Activated T-cell treated with anti-CD3 and anti-CD28 coated beads, Interleukin-2, amount 50 U/mL, for 72 hours (primary cell): ENCODE measurements at places on chromosomes 7 and 10. TPM values are rescaled to one million over a fixed set of nuclear protein-coding genes. Genes with fewer than 3 reads are reported as not detected.

DNA sequence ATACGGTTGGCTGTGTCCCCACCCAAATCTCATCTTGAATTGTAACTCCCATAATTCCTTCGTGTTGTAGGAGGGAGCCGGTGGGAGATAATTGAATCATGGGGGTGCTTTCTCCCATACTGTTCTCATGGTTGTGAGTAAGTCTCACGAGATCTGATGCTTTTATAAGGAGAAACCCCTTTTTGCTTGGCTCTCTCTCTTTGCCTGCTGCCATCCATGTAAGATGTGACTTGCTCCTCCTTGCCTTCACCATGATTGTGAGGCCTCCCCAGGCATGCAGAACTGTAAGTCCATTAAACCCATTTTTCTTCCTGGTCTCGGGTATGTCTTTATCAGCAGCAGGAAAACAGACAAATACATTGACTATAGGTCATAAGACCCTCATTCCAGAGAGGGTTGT lies 15.9 kb upstream of the ST8SIA6 start:
- H3K27me3 ChIP-seq, result peaks cover 22% of the 10 kb centered on the region
- H3K4me3 ChIP-seq, result no peak overlapping the region
- H3K4me1 ChIP-seq, result peaks cover 12% of the 10 kb centered on the region
- no peaks in the 10 kb centered on the region for H3K36me3 ChIP-seq

DNA sequence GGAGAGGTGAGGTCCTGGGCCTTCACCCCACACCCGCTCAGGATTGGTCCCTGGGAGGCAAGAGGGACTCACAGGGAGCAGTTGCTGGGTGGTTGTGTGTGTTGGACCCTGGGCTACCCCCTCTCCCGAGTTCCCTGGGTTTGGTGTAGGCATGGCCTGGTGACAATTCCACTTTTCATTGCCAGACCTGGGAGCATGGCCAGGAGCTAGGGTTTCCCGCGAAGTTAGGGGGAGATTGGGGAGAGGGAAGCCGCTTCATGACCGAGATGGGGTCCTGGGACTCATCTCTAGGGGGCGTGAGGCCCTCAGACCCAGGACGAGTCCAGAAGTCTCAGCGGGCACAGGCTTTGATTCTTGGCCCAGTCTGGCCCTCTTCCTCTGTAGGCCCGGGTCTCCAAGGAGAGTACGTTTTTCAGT lies 606 bp downstream of the PALD1 start:
- peaks cover 52% of the 10 kb centered on the region for H3K4me1 ChIP-seq
- no peak for DNase-seq
- peaks cover 27% of the 10 kb centered on the region for H3K27me3 ChIP-seq
- no peak overlapping the region for H3K27ac ChIP-seq
- H3K36me3 ChIP-seq, result peaks cover 2% of the 10 kb centered on the region
- peak overlapping the region; percentile 68 for H3K4me3 ChIP-seq

TMEM176A gene
- total RNA-seq, result 0.30 TPM

- H3K4me1 ChIP-seq, result no peaks in the 10 kb centered on the region
- no peak for DNase-seq
- H3K27me3 ChIP-seq, result peaks cover under 1% of the 10 kb centered on the region
- no peak overlapping the region for H3K4me3 ChIP-seq
Observed at GRCh38 chr7:103967401-103967800, 22.1 kb downstream of the RELN start.

BTBD16 gene
- total RNA-seq, result not detected

- H3K4me3 ChIP-seq, result no peak overlapping the region
- no peak for DNase-seq
- H3K4me1 ChIP-seq, result no peaks in the 10 kb centered on the region
- H3K36me3 ChIP-seq, result no peaks in the 10 kb centered on the region
- H3K27me3 ChIP-seq, result no peaks in the 10 kb centered on the region
Observed at GRCh38 chr7:66474441-66474840, 154.2 kb upstream of the KCTD7 start.

DNA sequence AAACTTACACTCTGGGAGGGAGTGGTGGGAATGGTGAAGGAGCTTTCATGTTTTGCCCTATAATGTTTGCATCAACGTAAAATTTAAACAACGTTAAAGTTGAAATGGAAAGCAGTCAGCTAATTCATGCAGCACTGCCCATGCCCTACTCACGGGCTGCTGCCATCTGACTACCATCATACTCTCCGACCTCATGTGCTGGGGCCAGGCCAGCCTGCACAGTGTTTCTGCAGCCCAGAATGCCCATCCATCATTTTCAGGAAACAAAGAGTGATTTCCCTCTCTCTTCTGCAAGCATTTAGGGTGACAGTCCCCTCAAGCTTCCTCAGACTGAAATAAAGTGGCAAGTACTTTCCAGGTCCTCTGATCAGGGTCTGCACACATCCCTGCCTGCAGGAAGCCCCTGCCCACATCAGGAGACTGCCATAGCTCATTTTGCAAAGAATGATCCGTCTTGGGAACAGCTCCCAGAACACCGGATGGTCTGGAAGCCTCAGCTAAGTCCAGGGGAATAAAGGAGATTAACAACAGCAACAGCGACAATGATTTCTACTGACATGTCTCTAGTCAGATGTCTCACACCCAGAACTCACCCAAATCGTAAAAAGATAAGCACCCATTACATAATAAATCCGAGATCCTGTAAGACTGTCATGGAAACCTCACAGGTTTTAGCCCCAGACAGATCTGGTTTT lies 40.3 kb downstream of the ARHGAP22 start:
- H3K4me1 ChIP-seq, result no peaks in the 10 kb centered on the region
- H3K36me3 ChIP-seq, result no peaks in the 10 kb centered on the region
- no peak overlapping the region for H3K27ac ChIP-seq
- H3K27me3 ChIP-seq, result no peaks in the 10 kb centered on the region
- DNase-seq, result no peak

DNA sequence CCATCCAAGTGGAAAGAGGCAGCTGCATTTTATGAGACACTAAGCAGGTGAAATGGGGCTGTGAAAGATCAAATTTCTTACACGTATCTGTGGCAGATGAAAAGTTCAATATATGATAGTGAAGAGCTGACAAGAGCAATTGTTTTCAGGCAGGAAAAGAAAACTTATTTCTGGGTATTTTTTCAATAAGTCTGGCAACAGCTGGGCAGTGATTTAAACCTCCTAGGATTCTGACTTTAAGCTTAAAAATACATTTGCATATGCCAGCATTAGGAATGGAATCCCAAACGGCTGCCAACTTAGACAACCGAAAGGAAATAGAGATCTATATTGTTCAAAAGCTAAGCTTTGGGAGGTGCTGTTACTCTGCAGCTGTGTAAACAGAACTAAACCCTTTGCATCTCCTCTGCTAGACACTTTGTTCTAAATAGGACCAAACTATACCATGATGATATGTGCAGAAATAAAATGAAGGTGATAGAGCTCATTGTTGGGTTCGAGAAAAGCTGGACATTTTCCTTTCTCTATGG lies 26.1 kb downstream of the DYNC1I1 start:
- H3K36me3 ChIP-seq, result no peaks in the 10 kb centered on the region
- DNase-seq, result no peak
- H3K4me3 ChIP-seq, result no peak overlapping the region
- H3K4me1 ChIP-seq, result no peaks in the 10 kb centered on the region
- H3K27me3 ChIP-seq, result peaks cover 30% of the 10 kb centered on the region
- H3K27ac ChIP-seq, result no peak overlapping the region

SGCE gene
- 1.6 TPM for total RNA-seq

HIF1AN gene
- total RNA-seq, result 52.8 TPM

DNA sequence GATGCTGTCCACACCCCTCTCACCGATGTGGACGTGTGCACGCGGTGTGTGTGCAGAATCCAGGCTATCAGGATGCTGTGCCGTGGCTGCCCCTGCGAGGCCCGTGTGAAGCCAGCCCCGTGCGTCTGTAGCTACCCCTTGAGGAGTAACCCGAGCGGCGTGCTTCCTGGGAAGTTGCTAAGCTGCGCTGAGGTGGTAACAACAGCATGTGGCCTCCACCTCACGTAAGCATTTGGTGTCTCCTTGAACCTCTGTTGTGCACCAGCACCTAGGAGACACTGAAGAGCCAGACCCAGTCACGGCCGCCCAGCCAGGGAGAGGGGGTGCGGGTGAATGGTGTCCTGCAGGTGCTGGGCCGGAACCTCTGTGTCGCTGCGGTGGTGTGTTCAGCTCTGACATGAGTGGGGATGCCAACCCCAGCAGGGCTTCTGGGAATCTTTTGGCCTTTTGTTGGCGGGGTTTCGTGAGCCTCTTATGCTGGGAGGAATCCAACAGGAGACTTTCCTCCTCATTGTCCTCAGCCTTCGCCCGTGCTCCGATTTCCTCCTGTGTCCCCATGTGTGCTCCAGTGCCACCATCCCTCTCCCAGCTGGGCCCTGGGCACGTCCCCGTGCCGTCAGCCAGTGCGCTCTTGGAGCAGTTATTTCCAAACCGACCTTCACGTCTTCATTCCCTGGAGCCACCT lies 60.4 kb downstream of the DNAJB6 start:
- no peak for DNase-seq
- H3K27ac ChIP-seq, result no peak overlapping the region
- H3K27me3 ChIP-seq, result no peaks in the 10 kb centered on the region
- H3K4me3 ChIP-seq, result no peak overlapping the region

TMEM139 gene
- total RNA-seq, result 1.3 TPM

DNA sequence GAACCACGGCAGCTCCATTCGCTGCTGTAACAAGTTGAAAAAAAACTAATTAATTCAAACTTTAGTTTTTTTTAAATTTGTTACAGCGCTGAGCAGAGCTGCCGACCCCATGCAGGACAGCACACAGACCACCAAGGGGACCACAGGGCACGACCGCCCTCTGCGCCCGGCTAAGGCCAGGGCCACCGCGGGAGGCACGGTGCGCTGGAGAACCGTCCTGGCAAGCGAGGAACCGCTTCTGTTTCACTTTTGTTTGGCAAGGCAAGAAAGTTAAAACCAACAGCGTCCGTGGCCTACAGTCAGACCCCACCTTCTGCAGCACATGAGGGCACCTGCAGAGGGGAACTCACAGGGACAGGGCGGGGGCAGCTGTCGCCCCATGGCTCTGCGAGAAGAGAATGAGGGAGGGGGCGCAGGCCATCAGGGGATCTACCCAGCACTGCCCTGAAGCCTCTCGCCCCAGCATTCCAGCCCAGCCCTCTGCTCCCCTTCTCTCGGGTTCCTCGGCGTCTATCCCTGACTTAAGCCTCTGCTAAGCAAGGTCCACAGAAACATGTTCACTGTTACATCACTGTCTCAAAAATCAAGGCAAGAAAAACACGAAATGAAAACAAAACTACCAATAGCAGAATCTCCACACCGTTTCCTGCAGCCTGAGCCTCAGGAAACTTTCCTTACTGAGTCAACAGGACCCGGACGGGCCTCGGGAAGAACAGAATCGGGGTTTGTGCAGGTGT lies 204.4 kb downstream of the DIP2C start:
- peak overlapping the region; percentile 77 for H3K4me3 ChIP-seq
- H3K27ac ChIP-seq, result peak overlapping the region; percentile 97
- no peaks in the 10 kb centered on the region for H3K27me3 ChIP-seq
- DNase-seq, result peak; percentile 44

RINT1 gene
- 29.8 TPM for total RNA-seq

ACTL6B gene
- not detected for total RNA-seq

- H3K4me3 ChIP-seq, result no peak overlapping the region
- peaks cover 33% of the 10 kb centered on the region for H3K4me1 ChIP-seq
- no peak overlapping the region for H3K27ac ChIP-seq
- no peaks in the 10 kb centered on the region for H3K27me3 ChIP-seq
- no peaks in the 10 kb centered on the region for H3K36me3 ChIP-seq
Observed at GRCh38 chr10:84156768-84157167, 16.8 kb upstream of the GPR15LG start.

DNA sequence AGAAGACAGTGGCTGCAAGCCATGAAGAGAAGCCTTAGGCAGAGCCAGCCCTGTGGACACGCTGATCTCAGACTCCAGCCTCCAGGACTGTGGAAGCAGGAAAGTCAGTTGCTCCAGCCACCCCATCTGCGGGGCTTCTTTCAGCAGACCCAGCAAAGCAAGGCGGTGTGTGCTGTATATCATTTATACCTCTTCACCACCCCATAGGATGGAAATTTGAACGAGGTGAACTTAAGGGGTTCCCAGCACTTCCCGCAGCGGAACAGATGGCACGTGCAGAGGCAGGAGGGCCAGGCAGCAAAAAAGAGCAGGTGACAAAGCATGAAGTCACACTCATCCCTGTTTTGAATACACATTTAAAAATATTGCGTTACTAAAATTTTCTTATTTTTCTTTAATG lies 159.4 kb downstream of the ADARB2 start:
- no peaks in the 10 kb centered on the region for H3K36me3 ChIP-seq
- no peak overlapping the region for H3K27ac ChIP-seq
- DNase-seq, result no peak
- H3K4me1 ChIP-seq, result no peaks in the 10 kb centered on the region
- H3K4me3 ChIP-seq, result no peak overlapping the region

- H3K27me3 ChIP-seq, result no peaks in the 10 kb centered on the region
- H3K4me1 ChIP-seq, result no peaks in the 10 kb centered on the region
- H3K4me3 ChIP-seq, result no peak overlapping the region
- no peak overlapping the region for H3K27ac ChIP-seq
- no peak for DNase-seq
Observed at GRCh38 chr10:64277536-64277935, 756.3 kb downstream of the REEP3 start.

PDIA4 gene
- 84.8 TPM for total RNA-seq

DNA sequence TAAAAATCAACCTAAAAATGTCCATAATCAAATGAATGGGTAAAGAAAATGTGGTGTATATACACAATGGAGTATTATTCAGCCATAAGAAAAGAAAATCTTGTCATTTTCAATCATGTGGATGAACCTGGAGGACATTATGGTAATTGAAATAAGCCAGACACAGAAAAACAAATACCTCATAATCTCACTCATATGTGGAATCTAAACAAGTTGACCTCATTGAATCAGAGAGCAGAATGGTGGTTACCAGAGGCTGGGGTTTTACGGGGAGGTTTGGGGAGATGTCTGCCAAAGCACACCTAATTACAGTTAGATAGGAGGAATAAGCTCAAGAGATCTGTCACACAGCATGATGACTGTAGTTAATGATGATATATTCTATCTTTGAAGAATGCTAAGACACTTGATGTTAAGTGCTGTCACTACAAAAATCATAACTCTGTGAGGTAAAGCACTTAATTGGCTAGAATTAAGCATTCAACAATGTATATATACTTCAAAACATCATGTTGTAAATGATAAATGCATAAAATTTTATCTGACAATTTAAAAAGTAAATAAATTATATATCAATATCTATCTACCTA lies 39.1 kb upstream of the TNPO3 start:
- H3K27ac ChIP-seq, result no peak overlapping the region
- no peak for DNase-seq
- no peak overlapping the region for H3K4me3 ChIP-seq
- H3K27me3 ChIP-seq, result no peaks in the 10 kb centered on the region
- H3K4me1 ChIP-seq, result peaks cover 35% of the 10 kb centered on the region

DNA sequence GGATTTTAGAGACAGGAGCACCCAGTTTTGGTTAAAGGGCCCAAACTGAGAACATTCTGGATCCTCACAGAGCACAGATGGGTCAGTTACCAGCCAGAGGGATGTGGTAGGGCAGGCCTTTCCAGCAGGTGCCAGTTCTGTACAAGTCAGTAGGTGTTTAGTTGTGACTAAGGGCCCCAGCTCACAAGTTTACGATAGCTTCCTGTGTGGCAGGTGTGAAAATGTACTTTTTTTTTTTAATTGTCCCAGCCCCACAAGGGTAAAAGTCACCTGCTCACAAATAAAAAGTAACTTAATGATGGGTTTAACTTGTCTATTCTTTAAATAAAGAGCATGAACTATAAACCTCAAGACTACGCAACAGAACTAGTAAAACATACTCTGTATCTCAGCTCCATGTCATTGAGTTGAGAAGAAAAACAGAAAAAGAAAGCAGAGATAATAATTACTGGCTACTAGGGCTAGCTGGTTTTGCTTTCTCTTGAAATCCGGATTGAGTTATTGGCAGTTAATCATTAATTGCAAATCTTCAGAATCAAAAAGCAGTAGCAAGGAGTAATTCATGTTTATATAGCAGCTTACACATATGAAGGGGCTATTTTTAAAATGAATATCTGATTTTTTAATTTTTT lies 15.4 kb downstream of the NFE2L3 start:
- H3K4me1 ChIP-seq, result peaks cover 53% of the 10 kb centered on the region
- H3K4me3 ChIP-seq, result peak overlapping the region; percentile 68
- peak overlapping the region; percentile 89 for H3K27ac ChIP-seq
